ENCODE measurements at places on chromosomes 11 and 22.
A peak's percentile ranks its signal among the peaks of the same experiment; 100 is the strongest.

DNA sequence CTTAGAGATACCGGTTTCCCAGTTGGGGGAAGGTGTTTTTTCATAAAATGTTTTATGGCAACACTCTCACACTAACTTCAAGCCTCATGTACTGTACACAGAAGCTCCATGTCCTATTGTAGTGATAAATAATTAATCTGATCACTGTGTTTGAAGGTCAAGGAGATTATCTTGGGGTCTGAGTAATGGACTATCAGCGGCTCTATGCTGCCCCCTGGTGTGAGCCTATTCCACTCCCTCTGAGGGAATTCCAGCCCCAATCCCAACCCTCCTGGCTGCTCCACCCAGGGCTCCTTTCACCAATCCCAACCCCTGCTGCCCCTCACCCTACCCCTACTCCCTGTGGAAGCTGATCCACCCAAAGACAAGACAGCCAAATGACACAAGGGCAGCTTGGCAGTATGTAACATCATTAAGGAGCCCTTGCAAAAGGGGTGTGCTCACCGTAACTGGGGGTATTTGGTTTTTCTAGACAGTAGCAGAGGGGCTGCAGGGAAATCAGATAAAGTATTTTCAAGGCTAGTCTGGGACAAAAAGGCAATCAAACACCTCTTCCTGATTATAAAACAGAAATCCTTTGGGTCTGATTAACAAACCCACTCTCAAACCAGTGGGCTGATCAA is 22.3 kb downstream of the HPS4 start:
- DNase-seq, result peak; percentile 12

GRCh38 chr11:118768690-118769089 is 22.3 kb downstream of the DDX6 start:
- DNase-seq, result no peak

GRCh38 chr11:125941619-125942611 is 3.9 kb upstream of the VSIG10L2 start:
- DNase-seq, result peak; percentile 20

GRCh38 chr11:86469491-86470388 is 95.1 kb downstream of the CCDC81 start:
- no peak for DNase-seq

DNA sequence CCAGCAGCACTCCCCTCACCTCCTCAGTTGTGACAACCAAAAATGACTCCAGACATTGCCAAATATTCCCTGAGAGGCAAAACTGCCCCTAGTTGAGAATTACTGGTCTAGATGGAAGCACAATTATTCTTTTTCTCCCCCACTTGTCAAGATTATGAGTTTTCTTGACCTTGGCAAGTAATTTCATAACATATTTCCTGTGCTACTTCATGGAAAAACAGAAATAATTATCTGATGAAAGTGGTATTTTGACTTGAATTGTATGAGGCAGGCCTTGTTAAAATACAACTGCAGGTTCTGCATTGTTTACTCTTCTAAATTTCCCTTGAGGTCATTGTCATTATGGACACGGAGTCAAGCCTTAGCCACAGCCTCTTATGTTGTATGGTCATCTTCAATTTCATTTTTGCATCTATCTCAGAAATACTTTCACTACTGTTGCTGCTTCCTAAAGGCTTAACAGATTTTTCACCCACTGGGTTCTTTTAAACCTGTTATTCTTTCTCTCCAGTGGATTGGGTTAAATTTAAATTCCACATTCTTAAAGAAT is 32.2 kb upstream of the LDLRAD3 start:
- no peak for DNase-seq

GRCh38 chr11:62444236-62444833 is 25.5 kb downstream of the SCGB1A1 start:
- DNase-seq, result peak; percentile 5

GRCh38 chr11:68311160-68312116 is 953 bp upstream of the LRP5 start:
- no peak for DNase-seq

DNA sequence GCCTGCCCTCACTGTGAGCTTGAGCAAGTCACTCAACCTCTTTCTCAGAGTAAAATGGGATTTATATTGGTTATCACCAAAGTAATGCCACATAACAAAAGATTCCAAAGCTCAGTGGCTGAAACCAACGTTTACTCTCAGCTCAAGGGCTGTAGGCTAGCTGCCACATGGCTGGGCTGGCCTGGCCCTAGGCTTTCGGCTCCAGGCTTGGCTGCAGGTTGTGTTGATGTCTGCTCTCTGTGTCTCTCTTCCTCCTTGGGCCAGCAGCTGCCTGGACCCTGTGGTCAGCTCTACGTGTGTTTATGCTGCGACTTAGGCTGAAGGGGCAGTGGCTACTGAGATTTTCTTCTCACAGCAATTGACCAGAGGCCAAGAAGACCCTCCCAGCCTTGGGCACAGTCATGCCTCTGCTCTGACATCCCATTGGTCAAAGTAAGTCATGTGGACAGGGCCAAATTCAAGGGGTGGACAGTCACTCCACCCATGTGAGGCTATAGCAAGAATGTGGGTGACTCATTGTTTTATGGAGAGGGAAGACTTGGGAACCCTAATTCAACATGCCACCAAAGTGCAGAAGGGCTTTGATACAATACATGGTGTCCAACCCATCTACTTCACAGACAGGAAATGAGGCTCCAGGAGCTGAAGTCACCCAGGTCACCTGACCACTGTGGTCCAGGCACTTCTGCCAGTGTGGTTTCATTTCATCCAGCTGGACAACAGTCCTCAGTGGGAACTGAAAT is 90.6 kb downstream of the TSPAN18 start:
- no peak for DNase-seq

Data from T follicular helper cell (primary cell).